ENCODE measurements at places on chromosomes 7 and 10.

- DNase-seq = no peak
- no peaks in the 10 kb centered on the region for H3K27me3 ChIP-seq
Measured at GRCh38 chr10:93434991-93435491, 47.1 kb downstream of the MYOF start.

GRCh38 chr10:2212244-2212834, 475.0 kb upstream of the ADARB2 start:
- no peak overlapping the region for H3K4me3 ChIP-seq
- peaks cover 37% of the 10 kb centered on the region for H3K4me1 ChIP-seq
- no peaks in the 10 kb centered on the region for H3K27me3 ChIP-seq
- no peaks in the 10 kb centered on the region for H3K36me3 ChIP-seq
- no peak overlapping the region for H3K27ac ChIP-seq
- DNase-seq = no peak

- H3K4me1 ChIP-seq = no peaks in the 10 kb centered on the region
- no peak for DNase-seq
- H3K36me3 ChIP-seq = no peaks in the 10 kb centered on the region
- H3K27me3 ChIP-seq = peaks cover 27% of the 10 kb centered on the region
Measured at GRCh38 chr7:26587536-26587935, 276.9 kb downstream of the SKAP2 start.

- H3K4me3 ChIP-seq = no peak overlapping the region
- H3K27me3 ChIP-seq = no peaks in the 10 kb centered on the region
- H3K27ac ChIP-seq = peak overlapping the region; percentile 56
- DNase-seq = peak; percentile 20
Measured at GRCh38 chr10:74589226-74589673, 237.2 kb upstream of the KAT6B start.

GRCh38 chr10:60343254-60343653, 46.4 kb downstream of the ANK3 start:
- H3K27me3 ChIP-seq = no peaks in the 10 kb centered on the region
- no peak for DNase-seq
- no peak overlapping the region for H3K4me3 ChIP-seq
- H3K36me3 ChIP-seq = no peaks in the 10 kb centered on the region

GRCh38 chr10:93333278-93333978, 148.7 kb downstream of the MYOF start:
- no peaks in the 10 kb centered on the region for H3K4me1 ChIP-seq
- DNase-seq = no peak
- H3K27ac ChIP-seq = no peak overlapping the region
- no peaks in the 10 kb centered on the region for H3K27me3 ChIP-seq
- no peaks in the 10 kb centered on the region for H3K36me3 ChIP-seq
- no peak overlapping the region for H3K4me3 ChIP-seq

DNA sequence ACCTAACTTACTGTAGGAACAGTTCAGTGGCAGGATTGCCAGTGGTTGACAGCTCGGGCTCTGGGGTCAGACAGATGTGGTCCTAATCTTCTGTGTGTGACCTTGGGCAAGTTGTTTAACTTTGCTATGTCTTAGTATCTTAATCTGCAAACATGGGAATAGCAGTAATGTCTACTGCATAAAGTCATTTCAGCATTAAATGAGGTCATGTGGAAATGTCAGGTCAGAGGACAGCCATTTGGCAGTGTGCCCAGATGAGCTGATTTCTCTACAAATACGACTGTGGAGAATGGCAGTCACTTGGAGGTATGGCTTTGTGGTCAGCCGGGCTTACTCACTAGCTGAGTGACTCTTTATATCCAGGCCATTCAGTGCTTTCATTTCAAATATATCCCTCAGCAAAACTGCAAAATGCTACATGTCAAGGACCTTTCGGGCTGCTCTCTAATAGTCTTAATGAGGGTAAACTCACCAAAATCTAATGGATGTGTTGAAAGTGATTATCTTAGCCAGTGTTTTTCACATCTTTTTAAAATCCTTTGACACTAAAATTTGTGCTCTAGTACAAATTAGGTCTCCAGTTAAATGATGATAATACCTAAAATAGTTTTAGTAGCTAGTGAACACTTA, 171.4 kb downstream of the ST7 start:
- H3K4me3 ChIP-seq = no peak overlapping the region
- no peaks in the 10 kb centered on the region for H3K27me3 ChIP-seq
- DNase-seq = no peak
- H3K27ac ChIP-seq = no peak overlapping the region

DNA sequence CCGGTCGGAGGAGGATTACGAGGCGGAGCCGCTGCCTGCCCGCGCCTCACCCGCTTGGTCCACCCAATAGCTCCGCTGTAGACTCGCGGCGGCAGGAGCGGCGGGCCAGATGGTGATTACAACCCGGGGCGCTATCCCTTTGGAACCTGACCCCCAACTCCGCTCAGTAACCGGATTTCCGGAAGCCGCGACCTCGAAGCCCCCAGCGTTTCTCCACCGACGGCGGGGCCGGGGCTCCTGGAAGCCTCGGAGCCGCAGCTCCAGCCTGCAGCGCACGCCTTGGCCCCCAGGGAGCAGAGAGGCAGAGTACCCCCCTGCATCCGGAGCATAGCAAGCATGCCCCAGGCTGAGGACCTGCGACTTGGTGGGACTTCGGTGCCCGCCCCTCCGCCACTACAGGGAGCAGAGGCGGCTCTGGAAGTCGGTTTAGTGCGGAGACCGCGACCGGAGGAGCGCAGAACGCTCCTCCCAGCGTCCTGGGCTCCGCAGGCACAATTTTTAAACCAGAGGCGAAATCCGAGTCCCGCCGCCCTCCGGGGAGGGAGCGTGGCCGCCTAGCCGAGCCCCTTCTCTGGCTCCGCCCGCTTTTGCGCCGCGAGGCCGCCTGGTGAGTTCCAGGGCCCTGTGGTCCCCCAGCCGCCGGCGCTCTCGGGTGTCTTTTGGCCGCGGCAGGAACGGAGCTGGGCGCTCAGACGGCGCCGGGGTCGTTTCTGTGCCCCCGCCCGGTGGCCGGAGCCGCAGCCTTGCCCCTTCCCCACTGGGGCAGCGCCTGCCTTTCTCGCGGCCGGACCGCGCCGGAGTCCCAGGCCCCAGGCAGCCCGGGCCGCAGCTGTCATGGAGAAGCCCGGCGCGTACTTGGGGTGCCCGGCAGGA, 28.2 kb upstream of the BMS1 start:
- peak overlapping the region; percentile 39 for H3K27ac ChIP-seq
- H3K4me3 ChIP-seq = peak overlapping the region; percentile 67
- H3K27me3 ChIP-seq = peaks cover 78% of the 10 kb centered on the region
- no peaks in the 10 kb centered on the region for H3K4me1 ChIP-seq
- DNase-seq = peak; percentile 26
